ENCODE measurements at places on chromosomes 5 and 9.

- DNase-seq: no peak
Measured at GRCh38 chr5:100950985-100951384, 47.9 kb upstream of the ST8SIA4 start.

DNA sequence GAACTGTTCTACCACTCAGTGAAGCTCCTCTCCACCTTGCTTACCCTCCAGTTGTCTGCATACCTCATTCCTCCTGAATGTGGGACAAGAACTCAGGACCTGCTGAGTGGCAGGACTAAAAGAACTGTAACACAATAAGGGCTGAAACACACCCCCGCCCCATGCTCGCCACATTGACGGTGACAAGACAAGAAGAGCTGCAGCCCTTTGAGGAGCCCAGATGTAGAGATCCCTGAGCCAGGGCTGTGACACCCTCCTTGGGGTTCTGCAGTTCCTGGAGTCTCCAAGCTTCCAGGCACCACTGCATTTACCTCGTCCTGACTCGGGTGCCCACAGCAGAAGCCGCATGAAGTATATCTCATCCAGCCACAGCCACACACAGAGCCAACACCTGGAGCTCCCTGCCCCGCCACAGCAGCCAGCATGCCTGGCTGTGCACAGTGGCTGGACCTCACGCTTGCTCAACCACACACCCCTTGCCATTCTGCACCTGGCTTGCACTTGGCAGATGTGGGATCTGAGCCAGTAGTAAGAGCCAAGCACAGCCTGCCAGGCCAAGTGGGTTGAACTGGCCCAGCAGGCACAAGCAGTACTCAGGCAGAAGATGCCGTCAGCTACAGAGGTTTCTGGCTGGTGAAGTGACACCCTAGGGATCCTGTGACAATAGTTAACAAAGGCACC, 166.1 kb downstream of the RNF180 start:
- DNase-seq: no peak

DNA sequence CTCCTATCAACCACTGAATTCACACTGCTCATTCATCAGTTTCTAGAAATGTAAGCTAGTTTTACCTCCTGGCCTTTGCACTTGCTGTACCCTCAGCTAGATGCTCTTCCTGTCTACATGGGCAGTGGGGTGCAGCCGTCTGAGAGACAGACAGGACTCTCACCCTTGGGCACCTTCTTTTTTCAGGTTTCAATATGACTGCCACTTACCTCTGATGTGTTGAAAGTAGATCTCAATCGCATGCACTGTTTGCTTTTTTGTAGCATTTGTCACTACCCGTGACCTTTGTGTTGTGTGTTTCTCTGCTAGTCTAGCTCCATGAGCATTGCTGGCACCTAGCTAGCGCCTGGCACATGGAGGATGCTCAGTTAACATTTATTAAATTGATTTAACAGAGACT, 403.1 kb upstream of the TRPC7 start:
- no peak for DNase-seq

GRCh38 chr5:5813441-5813840, 391.0 kb downstream of the ICE1 start:
- DNase-seq: no peak

DNA sequence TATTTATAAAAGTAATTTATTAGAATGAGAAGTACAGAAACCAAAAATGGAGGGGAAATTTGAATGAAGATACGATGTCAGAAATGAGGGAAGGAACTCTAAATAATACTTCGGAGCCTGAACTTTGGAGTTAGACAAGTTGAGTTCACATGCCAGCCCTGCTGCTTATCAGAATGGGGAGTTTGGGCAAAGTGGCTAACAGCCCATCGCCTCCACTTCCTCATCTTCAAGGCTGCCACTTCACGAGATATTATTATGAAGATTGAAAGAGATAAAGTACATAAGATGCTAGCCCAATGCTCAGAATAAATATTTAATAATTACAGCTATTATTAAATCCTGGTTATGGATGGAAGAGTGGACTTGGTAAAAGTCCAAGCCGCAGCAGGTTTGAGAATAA, 56.2 kb upstream of the ABCA1 start:
- no peak for DNase-seq

GRCh38 chr5:147445090-147445489, 64.8 kb downstream of the DPYSL3 start:
- DNase-seq: no peak

GRCh38 chr5:74433896-74434829, 206.4 kb downstream of the ENC1 start:
- peak; percentile 24 for DNase-seq

- DNase-seq: peak; percentile 26
Measured at GRCh38 chr9:135291165-135291564, 188.4 kb upstream of the PPP1R26 start.

DNA sequence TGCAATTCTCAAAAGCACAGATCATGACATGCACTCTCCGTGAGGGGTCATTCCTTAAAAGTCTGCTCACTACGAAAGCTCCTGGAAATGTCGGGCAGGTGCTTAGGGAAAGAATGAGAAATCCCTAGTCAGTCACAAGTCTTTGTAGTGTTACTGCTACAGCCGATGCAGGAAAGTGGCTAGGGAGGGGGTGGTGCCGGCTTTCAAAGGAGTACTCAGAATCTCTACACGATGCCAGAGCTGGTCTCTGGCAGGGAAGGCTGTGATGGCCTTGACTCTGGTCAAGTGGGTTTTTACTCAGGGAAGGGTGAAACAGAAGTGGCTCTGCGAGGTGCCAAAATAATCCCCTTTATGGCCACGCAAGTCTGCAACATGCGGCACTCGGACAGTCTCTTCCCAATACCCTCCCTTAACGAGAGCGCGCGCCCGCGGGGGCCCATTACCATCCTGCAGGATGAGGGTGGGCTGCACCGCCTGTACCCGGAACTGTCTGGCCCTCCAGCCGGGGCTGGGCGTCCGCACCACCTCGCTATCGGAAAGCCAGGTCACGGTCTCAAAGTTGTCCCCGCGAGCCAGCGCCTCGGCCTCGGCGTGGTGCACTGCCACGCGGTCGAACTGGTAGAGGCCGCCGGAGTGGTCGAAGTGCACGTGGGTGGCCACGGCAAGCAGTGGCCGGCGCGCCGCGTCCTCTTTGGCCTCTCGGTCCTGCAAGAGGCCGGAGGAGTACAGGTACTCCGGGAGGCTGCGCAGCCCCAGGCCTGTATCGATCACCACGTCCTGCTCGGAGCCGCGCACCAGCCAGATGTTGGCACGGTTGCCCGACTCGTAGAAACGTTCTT, 956 bp downstream of the MBLAC2 start:
- peak; percentile 49 for DNase-seq

DNA sequence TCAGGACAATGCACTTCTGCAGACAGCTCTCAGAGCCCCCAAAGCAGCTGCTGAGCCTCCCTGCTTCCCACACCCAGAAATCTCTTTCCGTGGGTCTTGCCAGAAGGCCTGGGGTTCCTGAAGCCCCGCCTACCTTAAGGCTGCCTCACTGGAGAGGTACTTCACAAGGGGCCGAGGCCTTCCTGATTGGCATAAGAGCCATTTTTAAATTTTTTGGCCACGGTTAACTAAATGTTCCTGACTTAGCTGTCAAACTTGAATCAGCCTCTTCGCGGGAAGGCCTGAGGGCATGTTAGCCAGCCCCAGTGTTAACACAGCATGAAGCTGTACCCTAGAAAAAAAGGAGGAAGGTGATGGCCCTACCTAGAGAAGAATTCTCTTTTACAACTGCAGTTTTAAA, 20.7 kb upstream of the EPB41L4B start:
- DNase-seq: no peak

GRCh38 chr5:171703146-171703545, 82.5 kb upstream of the SMIM23 start:
- no peak for DNase-seq

- peak; percentile 4 for DNase-seq
Measured at GRCh38 chr5:52988335-52989024, 672 bp upstream of the ITGA2 start.

DNA sequence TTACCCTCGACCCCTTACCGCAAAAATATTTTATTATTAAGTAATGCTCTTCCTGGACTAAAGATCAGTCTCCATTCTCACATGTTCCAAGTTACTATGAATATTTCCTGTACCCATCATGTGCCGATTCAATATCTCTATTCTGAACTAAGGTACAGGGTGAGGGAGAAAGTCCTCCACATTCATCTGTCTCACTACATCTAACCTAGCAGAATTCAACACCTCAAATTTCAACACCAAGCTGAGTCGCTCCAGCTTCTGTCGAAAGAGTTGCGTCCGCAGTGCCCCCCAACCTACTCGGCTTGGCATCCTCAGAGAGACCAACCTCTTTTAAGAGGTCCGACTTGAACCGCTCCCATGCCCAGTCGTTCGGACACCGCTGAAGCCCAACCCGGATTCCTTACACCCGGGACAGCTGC, 1.0 kb downstream of the CERT1 start:
- DNase-seq: no peak

GRCh38 chr5:79742549-79743136, 53.0 kb downstream of the CMYA5 start:
- no peak for DNase-seq

DNA sequence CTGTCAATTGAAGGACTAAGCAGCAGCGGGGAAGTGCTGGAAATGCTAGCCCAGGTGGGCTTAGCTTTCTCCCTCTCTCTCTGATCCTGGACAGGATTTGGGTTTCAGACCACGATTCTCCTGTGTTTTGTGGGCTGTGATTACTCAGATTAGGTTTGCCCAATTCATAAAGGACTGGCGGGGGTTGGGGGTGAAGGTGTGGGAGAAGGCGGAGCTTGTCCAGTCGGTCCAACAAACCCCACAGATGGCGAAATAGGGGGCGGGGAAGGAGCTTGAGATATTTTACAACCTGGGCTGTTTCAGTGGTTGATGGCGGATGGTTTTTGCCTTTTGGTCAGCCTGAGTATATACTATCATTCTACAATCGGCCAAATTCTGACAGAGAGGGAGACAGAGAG, 35.2 kb downstream of the PCDHAC2 start:
- DNase-seq: peak; percentile 29

- no peak for DNase-seq
Measured at GRCh38 chr9:130565792-130566191, 13.6 kb upstream of the FUBP3 start.

GRCh38 chr5:154103233-154103632, 64.5 kb downstream of the MFAP3 start:
- DNase-seq: no peak

DNA sequence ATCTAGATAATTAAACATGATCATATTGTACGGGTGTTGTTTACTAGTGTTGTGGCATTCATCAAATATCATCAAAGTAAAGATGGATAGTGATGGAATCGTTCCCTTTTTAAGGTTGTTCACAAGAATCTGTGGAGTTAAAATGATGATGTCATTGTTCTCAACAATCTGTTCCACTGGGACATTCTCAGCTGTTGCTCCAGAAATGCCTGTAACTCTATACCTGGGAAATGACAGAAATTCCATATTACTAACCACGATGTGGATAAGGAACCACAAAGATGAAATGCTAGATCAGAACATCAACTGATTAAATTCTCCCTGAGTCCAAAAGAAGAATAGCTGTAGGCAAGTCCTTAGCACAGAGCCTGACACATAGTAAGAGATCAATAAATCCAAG, 38.0 kb downstream of the RIGI start:
- DNase-seq: no peak

DNA sequence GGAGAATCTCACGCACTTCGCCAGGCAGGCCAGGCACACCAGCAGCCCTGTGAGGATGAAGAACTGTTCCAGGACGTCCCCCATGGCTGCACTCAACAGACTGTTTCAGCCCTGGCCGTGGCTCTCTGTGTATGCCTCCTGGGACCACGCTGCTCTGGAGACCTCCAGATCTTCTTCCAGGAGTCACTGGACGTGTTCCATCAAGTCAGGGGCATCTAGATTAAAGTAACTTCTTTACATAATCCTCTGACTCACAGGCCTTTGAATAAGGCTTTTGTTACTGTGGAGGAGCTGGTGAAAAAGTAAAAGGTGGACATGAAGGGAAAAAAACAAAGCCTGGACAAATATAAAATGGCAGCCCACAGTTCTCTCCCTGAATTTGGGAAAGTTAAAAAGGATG, at the start of gene HSD17B3:
HSD17B3 (minus strand) TSS at position 156 of the 400 bp plus-strand sequence; CDS start at position 84, 72 bp downstream.
- DNase-seq: no peak

GRCh38 chr5:4703931-4704458, 436.1 kb upstream of the ADAMTS16 start:
- DNase-seq: no peak

DNA sequence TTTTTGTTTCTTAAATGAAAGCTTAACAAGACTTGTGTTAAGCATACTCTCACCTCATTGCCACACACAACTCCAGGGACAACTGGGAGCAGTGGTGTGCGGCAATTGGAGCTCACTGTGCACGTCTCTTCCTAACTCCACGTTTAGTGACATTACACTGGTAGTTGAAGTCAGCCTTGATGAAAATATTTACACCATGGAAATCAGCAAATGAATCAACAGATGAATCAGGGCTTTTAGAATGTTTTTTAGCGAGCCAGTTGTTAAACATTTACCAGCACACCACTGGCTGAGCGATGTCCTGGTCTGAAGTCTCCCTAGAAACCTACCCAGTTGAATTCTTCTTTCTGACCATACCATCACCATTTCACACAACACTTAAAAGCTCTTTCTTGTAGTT, 67.3 kb downstream of the KLHL3 start:
- DNase-seq: no peak

- DNase-seq: peak; percentile 84
Measured at GRCh38 chr5:93677359-93677891, 64.0 kb downstream of the POU5F2 start.

GRCh38 chr5:101515721-101516120, 612.6 kb upstream of the ST8SIA4 start:
- DNase-seq: no peak

DNA sequence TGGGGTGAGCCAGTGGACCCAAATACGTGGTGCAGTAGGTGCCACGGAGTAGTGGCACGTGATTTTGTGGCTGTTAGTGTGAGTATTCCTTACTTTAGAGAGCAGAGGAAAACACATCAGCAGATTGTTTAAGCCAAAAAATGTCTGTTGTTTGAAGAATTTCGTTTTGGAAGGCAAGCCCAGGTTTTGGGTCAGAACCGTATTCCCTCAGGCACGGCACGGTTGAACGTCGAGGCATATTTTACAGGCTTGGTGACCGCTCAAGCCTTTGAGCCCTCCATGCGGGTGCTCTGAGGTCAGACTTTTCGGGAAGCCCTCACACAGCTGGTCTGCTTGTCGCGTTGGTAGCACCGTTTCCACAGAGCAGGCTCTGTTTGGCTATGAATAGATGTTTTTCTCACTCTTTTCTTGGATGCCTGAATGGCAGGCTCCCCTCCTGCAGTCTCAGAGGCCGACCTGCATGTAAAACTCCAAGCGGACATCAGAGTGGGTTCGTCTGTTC, 27.2 kb downstream of the NEK6 start:
- no peak for DNase-seq

DNA sequence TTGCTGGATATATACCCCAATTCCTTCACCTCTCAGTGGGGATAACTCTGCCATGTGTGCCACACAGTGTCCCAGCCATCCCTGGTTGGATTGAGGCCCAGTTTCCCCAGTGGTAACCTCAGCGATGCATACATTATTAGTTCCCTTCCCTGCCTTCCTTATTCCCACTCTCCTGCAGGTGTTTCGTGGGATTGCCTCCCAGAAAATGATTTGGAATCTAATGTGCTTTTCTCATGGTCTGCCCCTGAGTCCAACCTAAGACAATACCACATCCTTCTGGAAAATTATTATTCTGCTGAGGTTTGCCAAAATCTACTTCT, 8.4 kb upstream of the SPINK4 start:
- DNase-seq: no peak
